Lower leg skin (tissue), 4 donors: ENCODE measurements at places on chromosomes 7 and 10. TPM values are rescaled to one million over a fixed set of nuclear protein-coding genes. Genes with fewer than 3 reads are reported as not detected.

Gene STEAP4
- total RNA-seq: 34.0 TPM

DNA sequence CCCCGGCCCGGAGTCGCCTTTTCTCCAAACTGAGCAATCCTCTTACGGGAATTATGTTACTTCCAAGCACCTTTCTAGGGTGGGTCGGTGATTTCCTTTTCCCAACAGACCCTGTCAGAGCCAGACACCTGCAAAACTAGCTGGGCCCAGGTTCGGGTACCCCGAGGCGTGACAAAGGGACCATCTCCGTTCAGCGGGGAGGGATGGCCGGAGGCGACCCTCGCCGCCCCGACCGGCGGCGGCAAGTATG is 445 bp downstream of the PPA1 start:
- DNase-seq: no peak

DNA sequence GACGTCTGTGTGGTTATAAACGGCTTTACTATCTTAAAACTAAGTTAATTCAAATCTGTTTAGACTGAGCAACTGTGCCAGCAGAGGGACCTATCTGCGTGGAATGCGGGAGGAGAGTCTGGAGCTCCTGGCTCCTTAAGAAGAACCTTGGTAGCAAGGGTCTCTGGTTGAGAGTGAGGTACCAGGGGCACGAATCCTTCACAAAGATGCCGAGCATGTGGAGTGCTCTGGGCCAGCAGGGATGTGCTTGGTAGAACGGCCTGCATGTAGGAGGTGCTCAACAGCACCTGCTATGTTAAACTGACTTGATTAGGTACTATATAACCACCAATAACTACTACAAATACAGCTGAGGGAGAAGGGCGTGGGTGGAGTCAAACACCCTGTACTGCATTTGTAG is 102.6 kb downstream of the VIPR2 start:
- peak; percentile 29 for DNase-seq

DNA sequence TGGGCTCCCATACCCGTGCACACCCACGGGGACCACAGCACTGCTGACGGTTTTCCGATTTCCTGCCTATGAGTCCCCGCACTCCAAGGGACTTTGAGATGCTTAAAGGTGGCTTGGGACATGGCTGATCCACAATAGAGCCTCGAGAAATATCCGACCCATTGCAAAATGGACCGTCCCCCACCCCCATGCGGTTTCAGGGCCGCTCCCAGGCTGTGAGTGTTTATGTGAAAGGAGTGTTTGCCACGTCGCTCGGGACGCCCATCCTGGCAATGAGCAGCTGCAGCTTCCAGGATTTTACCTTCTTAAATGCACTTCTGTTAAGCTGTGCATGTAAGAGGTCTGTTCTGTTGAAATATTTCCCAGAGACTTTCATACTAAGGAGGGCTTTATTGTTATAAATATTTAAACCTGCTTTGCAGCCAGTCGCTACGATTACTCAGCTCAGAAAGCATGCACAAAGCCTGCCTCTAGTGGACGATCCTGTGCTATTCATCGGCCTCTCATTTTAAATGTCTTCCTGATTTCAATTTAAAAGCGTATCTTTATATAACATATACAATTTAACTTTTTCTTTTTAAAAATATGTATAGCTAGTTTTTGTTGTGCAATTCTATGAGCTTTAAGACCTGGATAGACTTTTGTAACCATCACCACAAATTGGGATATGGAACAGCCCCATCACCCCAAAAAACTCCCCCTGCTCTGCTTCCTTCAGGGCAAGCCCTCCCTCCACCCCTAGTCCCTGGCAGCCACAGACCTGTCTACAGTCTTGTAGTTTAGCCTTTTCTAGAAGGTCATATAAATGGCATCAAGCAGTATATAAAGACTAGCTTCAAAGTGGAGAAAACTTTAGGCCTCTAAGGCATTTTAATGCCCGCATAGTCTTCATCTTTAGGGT is 418.3 kb downstream of the PAXIP1 start:
- no peak for DNase-seq

DNA sequence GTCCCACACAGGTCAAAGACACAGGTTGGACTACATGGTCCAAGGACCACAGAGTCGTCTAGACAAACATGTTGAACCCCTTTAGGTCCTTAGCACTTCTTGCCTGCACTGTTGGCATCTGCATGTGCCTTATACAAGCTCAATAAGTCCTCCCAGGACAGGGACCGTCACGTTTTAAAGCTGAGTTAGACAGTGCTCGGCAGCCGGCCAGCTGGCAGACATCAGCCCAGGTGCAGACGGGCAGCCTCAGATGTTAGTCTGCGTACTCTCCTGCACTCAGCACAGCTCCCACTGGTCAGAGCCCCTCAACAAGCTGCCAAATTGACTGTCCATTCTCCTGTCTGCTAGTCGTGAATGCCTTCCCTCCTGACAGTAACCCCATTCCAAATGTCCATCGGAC is 34.9 kb downstream of the PARP12 start:
- DNase-seq: peak; percentile 59

Gene PPP1R17
- not detected for total RNA-seq

GRCh38 chr7:98283127-98283886 is 1.8 kb downstream of the BRI3 start:
- peak; percentile 66 for DNase-seq

- no peak for DNase-seq
Measured at GRCh38 chr7:141701489-141702046, 398 bp downstream of the DENND11 start.
